Activated CD8-positive, alpha-beta memory T cell treated with anti-CD3 and anti-CD28 coated beads for 4 hours (primary cell): ENCODE measurements at places on chromosomes 3 and 15.

GRCh38 chr3:58471025-58471887 lies 20.6 kb upstream of the KCTD6 start:
- no peak for DNase-seq

- no peak for DNase-seq
Measured at GRCh38 chr3:196650740-196651311, 11.3 kb downstream of the NRROS start.

- no peak for DNase-seq
Measured at GRCh38 chr15:49978121-49978520, 140.9 kb downstream of the ATP8B4 start.

- DNase-seq = no peak
Measured at GRCh38 chr15:70576696-70577095, 186.7 kb downstream of the UACA start.

- no peak for DNase-seq
Measured at GRCh38 chr3:186530415-186530814, 13.8 kb downstream of the CRYGS start.

DNA sequence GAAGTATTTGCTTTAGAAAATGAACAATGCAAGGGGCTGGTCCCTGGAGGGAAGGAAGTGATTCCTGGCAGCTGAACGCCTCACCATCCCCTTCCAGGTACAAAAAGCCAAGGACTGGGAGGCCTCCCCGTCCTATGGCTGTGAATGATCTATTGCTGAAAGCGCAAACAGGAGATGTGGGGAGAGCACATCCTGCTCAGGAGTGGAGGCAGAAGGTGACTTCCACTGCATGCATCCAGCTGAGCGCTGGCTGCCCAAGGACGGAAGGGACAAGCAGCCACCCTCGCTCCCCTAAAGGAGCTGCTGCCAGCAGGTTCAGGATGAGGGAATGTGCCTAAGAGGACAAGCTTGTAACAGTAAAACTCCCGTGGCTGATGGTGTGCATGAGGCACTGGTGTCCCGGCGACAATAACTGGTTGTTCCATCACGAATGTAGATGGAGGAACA lies 41.4 kb downstream of the ABTB1 start:
- DNase-seq = no peak

- DNase-seq = no peak
Measured at GRCh38 chr3:153590051-153590450, 428.0 kb downstream of the RAP2B start.

DNA sequence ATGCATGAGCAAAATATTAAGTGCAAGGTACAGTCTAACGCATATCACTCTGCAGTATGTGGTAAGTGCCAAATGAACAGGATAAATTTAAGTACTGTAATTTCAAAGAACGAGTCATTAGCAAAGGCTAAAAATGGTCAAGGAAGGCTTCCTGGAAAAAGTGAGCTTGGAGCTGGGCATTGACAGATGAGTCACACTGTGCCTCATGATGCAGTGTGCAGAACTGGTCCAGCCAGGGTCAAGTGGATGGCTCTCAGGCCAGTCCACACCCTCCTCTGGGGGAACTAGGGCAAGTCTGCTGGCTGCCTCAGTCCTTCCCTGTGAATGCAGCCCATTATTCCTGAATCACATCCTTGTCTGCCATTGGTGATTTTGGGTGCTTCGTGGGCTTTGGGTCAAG lies 76.3 kb downstream of the CACNA1D start:
- no peak for DNase-seq

GRCh38 chr15:98651036-98651481 lies 2.7 kb downstream of the IGF1R start:
- no peak for DNase-seq
